ENCODE measurements at places on chromosomes 4 and X.

GRCh38 chr4:189313861-189314513, 626.7 kb upstream of the FRG1 start:
- no peak for DNase-seq

DNA sequence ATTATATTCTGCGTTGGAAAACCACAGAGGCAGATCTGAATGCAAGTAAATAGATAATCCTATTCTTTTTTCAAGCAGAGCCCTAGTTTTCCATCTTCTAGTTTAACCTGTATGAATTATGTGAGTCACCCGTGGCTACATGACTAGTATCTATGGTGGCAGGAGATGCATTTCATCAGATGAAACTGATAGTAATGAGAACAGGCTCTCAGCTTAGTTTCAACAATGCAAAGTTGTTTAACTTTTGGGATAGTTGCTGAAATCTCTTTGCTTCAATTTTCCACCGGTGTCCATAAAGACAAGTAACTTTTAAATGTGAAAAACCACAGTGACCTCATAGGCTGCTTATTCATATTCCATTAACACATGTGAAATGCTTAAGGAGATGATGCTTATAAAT, 1317.4 kb upstream of the TENM3 start:
- DNase-seq: no peak

- DNase-seq: no peak
Measured at GRCh38 chrX:9627922-9628321, 137.7 kb downstream of the GPR143 start.

DNA sequence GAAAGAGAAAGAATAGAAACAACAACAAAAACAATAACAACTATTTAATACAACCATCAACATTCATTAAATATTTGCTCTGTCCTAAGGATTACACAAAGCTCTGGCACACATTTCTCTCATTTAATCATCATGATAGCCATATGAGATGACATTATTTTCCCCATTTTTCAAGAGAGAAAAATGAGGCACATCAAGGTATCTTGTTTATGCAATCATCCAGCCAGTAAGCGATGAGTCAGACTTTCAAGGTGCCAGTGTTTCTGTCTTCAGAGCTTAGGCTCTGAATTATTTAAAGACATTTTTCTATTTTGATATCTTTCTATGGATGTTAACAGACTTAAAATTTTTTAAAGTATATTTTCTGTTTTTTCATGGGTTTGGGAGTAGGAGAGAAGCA, 541.8 kb upstream of the SMIM31 start:
- no peak for DNase-seq

DNA sequence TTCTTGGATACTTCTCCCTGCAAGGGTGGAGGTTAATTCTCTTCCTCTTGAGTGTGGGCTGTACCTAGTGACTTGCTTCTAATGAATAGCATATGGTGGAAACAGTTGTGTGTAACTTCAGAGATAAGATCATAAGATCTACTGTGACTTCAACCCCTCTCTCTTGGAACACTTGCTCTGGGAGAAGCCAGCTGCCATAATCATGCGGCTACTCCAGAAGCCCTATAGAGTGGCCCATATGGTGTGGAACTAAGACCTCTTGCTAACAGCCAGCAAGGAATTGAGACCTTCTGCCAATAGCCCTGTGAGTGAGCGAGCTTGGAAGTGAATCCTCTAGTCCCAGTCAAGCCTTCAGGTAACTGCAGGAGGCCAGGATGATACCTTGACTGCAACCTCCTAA, 81.1 kb downstream of the RBMX2 start:
- DNase-seq: no peak

DNA sequence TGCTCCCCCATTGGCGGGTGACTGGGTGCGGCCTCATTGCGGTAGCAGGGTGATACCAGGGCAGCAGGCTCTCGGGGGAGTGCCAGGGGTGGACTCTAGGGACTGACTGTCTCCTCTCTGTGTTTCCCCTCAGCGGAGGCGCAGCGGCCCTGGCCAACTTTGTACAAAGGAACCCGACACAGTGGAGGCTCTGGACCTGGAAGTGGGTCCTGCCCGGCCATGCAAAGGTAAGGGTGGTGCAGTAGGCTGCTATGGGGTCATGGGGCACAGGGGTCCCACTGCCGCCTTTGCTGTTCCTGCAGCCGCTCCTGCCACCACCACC, 16.3 kb downstream of the SULT1B1 start:
- DNase-seq: no peak

DNA sequence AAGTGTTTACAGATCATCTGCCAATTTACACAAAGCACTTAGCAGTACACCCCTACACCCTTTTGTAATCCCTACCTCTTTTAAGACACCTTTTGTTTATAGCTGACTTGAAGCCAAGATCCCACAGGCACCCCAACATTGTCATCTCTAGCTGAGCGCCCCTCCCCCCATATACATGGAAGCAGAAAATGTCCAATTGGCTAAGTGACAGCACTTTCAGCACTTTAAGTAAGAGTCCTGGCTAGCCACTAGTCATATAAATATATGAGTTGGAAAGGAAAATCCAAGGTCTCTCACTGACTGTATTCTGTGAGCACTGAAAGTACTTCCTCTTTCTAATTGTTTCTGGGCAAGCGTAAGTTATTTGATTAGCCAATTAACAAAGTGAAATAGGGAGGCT, 108.2 kb downstream of the NSUN7 start:
- DNase-seq: no peak

GRCh38 chr4:1866189-1866661, 5.0 kb upstream of the NSD2 start:
- no peak for DNase-seq

DNA sequence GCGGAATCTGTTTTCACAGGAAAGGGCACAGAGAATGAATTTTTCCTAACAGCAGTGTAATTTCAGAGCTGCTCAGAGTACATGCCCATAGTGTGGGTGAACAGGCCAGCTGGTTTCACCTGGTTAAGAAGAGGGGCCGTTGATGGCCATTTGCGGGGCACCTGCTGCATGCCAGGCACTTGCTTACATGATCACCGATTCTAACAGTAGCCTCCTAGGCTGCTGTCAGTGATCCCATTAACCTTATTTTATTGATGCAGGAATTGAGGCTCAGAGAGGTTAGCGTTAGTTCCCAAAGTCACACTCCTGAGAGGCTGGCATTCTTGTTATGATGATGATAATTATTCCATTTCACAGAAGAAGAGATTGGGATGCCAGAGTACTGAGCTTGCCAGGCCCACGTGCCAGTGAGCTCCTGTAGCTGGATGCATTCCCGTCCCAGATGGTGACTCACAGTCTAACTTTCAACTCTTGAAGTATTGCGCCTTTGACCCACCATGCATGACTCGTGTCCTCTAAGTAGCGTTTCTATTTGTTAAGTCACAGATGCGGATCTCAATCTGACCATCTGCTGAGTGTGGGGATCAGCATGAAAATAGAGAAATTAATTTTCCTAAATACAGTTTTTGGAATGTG, 76.5 kb downstream of the PSAPL1 start:
- no peak for DNase-seq

GRCh38 chr4:27148211-27148895, 287.7 kb downstream of the STIM2 start:
- DNase-seq: no peak

DNA sequence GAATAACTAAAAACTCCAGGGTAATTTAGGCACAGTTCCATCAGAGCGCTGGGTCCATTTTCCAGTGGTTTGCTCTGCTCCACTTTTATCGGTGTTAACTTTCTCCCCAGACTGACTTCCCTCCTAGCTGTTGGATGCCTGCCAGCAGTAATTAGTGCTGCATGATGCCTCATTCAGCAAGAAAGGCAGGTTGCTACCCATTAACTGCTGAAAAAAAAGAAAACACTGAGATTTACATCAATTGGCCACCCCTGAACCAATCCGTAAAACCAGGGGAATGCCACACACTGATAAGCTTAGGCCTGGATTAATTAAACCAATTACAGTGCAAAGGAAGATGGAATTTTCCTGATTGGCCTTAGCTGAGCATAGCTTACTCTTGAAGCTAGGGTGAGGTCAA, 182.4 kb upstream of the CXXC4 start:
- no peak for DNase-seq

DNA sequence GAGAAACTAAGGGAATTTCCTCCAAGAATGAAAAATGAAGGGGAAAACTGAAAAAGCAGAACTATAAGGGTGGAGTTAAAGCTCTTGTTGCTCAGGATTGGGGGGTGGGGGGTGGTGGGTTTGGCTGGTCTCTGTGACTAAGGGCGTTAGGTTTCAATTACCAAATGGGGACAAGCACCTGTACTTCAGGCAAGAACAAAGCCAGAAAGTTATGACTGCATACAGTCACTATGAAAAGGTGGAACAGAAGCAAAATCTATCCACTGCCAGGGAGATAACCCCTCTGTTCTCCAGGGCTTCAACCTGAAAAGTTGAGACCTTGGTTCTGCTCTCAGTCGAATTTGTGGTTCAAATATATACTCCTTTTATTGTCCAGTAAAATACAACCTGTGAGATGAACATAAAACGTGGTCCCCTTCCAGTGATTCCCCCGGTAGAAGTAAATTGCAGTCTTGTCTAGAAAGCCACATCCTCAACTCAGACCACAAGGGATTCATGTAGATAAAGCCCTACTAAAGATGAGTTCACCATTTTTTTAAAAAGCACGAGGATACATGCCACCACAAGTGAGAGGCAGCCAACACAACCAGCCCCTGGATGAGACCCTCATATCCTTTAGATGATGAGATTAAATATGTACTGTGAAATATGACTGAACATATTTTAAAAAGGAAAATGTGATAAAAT, 257.1 kb upstream of the RPS6KA3 start:
- no peak for DNase-seq

- DNase-seq: peak; percentile 7
Measured at GRCh38 chr4:150828159-150828558, 186.9 kb downstream of the LRBA start.

- no peak for DNase-seq
Measured at GRCh38 chrX:133248177-133248576, 30.0 kb upstream of the TFDP3 start.

DNA sequence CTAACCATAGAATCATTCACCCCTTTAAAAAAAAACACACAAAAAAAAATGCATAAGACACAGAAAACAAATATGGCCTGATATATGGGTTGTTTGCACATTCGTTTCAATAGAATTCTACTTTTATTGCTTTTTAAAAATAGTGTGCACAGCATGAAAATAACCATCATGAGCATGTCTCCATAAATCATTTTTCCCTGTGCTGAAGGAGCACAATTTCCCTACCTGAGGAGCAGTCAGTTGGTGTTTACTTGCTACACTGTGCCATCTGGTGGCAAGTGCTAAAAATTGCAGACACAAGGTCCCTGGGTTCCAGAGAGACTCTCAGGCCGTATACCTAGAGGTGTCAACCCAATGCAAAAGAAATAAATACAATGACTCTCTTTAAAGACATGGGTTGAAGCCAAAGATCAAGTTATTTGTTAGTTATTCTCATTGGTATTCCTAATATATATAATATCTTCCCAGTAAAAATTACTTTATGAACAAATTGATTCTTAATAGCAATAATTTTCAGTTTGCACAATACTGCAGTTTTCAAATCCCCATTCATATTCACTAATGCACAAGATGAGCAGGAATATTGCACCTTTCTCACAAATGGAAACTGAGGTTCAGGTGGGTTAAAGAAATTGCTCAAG, 551.4 kb downstream of the IQCM start:
- DNase-seq: no peak

- DNase-seq: no peak
Measured at GRCh38 chr4:13918110-13918509, 290.6 kb upstream of the BOD1L1 start.

DNA sequence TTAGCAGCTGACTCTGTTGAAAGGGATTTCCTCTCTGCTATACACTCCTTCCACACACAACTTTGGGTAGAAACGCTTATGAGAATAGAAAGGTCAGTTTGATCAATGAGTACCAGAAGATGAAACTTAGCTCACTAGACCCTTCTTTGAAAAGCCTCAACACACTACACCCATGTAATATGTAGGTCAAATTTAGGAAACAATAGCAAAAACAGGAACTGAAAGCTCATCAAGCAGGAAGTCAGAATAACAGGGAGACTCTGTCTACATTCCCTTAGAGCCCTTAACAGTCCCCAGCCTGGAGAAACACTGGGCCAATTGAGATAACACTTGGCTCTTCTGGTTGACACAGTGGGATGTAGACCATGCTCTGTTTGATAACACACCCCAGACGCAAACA, 30.7 kb downstream of the SRPX2 start:
- DNase-seq: no peak

DNA sequence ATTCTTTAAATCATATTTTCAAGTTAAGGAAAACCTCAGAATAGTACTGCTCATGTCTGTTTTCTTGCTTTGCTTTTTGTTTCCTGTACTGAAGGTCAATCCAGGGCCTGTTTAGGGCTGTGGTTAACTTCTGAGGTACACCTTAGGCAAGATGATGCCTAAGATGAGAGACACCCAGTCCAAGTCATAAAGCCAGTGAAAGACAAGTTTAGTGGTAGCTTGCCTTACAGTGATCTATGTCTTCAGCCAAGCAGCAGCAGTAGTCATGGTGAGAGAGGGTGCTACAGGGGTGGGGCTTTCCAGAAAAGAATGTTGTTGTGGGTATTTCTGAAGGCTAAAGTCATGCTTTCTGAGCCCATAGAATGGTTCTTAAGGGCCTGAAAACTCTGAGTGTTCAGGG, 173.7 kb downstream of the VSIG4 start:
- DNase-seq: no peak

DNA sequence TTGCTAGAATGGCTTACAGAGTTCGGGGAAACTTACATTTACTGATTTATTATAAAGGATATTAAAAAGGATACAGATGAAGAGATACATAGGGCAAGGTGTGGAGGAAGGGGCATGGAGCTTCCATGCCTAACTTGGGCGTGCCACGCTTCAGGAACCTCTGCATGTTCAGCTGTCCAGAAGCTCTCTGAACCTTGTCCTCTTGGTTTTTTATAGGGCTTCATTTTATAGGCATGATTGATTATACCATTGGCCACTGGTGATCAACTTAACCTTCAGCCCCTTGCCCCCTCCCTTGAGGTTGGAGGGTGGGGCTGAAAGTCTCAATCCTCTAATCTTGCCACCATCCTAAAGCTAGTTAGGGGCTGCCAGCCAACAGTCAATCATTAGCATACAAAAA, 10.7 kb downstream of the SMAD1 start:
- DNase-seq: no peak

Data from stimulated activated CD8-positive, alpha-beta memory T cell treated with anti-CD3 and anti-CD28 coated beads, Interleukin-4, amount 100 ng/mL, for 4 hours (primary cell).